ENCODE measurements at places on chromosomes 7 and 10.

- peak; percentile 85 for DNase-seq
Observed at GRCh38 chr7:48089046-48090003, at the start of gene UPP1. UPP1 (plus strand) TSS chr7:48089265; CDS start chr7:48094784, 5,519 bp downstream.

DNA sequence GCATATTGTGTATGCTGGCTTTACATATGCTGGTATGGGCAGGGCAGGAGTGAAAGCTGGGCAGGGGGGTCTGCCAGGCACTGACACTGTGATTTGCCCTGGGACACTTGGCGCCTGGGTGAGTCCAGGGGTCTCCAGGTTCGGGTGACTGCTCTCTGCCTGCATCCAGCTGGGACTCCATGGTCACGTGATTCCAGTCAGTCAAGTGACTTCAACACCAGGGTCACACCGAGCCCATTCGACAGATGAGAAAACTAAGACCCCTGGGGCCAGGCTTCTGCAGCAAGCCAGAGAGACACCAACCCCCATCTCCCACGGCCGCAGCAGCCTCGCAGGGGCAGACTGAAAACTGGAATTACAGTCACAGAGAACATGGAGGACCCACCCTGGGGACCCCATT is 30.0 kb downstream of the MMD2 start:
- no peak for DNase-seq

DNA sequence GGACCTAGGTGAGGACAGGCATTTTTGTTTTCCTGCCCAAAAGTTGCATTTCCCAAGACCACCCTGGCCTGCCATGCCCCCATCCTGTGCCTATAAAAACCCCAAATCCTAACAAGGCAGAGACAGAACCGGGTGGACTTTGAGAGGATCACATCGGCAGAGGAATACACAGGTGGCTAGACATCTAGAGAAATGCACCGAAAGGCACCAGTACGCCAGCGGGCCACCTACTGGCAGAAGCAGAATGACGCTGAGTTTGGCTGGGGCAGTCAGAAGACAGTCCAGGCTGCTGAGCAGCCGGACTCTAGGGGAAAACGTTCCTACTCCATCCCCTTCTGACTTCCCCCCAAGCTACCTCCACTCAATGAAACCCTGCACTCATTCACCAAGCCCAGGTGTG is 2.8 kb downstream of the AKR1C4 start:
- DNase-seq = no peak

- no peak for DNase-seq
Observed at GRCh38 chr10:76043261-76043660, 611.8 kb downstream of the LRMDA start.

DNA sequence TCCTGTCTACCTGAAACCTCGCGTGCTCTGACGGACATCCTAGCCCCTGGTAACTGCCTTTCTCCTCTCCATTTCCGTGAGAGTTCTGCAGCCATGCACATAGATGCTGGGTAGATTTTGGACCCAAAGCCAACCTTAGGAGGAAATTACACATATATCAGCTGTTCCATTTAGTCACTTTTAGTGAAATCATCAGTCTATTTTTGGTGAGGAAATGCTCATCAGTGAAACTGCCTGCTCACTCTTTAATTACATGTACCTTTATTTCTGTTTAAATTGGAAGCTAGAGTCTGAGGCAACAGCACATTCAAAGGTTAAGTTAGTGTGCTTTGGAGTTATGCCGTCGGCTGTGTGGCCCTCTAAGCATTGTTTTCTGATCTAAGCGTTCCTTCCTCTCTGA is 231.3 kb downstream of the WDR37 start:
- no peak for DNase-seq

- peak; percentile 70 for DNase-seq
Observed at GRCh38 chr7:100132697-100133151, 6.0 kb downstream of the MBLAC1 start.

- DNase-seq = peak; percentile 36
Observed at GRCh38 chr7:135508883-135509588, 866 bp downstream of the CNOT4 start.

DNA sequence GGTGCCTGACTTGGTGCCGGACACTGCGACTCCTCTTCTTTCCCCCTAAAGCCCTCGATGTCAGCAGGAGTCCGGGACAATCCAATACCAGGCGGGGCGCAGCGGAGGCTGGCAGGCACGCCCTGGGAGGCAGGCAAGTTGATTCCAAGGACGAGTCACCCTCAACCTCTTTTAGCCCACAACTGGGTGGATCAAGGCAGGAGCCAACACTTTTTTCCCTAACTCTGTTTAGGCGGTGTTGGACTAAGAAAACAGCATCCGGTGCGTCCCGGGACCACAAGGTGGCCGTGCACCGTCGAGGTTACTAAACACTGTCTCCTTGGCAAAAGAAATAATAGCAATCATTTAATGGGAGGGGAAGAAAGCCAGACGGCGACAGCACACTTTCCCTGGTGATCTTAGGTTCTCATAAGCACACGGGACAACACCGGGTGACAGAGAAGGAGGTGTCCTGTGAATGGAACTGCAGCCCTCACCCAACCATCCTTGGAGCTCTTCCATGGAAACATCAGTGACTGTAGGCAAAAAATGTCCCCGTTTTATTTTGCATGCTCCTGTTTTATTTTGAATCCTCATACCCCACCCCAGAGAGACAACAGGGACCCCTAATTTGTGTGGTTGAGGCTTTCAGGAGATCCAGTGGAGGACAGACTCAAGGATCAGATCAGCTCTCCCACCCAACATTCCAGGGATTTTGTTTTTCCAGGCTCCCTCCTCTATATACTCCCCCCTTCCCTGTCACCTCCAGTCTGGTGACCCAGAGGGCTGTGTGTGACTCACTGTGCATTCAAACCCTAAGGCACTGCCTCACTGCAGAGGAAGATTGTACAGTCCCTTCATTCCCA is 1.3 kb upstream of the CALCR start:
- DNase-seq = no peak

DNA sequence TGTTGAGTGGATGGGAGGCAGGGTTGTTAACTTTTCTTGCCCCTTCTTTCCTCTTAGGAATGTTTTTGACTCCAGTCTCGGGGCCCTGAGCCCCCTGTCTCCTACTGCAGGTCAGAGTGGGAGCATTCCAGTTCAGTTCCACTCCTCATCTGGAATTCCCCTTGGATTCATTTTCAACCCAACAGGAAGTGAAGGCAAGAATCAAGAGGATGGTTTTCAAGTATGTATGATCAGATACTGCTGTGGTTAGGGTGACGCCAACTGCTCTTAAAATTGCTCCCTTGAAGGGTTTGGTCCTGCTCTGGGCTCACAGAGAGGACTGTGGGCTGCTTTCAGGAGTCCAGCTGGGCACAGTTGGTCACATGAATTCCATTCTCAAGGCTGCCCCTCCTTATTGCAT is 22.0 kb downstream of the VWA2 start:
- no peak for DNase-seq

DNA sequence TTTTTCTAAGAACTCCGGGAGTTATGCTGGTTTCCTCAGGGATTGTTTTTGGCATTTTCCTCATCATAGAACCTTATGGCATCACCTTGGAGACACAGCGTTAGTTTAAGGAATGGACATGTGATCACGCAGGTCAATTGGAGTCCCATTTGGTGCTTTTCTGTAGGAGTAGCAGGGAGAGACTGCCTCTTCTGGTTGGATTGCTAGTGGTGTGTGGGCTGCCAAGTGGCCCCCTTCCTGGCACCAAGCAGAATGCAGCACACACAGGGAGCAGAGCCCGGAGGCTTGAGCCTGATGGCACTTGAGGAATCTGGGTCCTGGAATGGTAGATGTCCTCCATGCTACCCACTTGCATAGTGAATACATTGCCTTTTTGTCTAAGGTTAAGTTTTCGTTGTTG is 57.9 kb downstream of the SDK1 start:
- no peak for DNase-seq

- no peak for DNase-seq
Observed at GRCh38 chr7:23335136-23335535, 36.0 kb downstream of the MALSU1 start.

DNA sequence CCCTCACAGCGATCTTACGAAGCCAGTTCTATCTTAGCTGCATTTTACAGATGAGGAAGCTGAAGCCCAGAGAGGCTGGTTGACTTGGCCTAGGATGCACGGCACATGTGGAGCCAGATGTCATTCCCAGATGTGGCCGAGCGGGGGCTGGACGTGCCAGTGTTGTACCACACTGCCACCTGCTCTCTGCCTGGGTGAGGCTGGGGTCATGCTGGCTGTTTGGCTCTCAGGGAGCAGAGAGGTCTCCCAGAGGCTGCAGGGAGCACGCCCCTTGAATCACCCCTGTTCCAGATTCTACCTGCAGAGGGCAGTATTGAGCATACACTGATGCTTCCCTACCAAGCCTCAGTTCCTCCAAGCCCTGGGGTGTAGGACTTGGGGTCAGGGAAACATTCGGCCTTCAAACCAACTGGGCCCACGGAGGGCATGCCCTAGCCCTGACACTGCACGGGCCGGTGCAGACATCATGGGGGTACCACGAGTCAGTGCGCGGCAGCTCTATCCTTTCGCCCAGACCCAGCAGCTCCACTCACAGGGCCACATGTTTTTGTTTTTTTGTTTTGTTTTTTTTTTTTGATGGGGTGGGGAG is 3.8 kb upstream of the GTF2IRD1 start:
- no peak for DNase-seq

DNA sequence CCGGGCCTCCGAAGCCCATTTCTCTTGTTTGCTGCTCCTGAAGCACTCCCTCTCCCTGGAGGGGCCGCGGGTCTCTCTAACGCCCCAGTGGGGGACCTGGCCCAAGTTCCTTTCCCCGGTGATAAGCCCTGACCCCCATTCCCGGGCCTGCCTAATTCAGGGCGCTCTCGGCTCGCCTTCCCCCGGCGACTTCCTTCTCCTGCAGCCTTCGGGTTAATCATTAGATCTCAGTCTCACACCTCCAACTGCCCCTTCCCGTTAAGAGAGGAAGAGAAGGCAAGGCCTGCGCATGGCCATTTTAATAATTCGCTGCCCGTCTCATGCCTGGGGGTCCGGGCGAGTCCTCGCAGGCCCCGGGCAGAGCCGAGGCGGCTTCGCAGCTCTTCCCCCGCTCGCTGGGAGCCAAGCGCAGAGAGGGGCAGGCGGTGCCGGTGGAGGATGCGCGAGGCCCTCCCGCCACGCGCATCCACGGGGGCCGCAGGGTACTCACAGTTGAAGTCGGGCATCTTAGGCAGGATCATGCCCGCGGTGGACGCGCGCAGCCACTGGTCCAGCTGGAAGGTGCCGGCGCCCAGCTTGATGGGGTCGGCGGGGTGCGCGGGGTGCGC is 1.2 kb downstream of the MNX1 start:
- no peak for DNase-seq

DNA sequence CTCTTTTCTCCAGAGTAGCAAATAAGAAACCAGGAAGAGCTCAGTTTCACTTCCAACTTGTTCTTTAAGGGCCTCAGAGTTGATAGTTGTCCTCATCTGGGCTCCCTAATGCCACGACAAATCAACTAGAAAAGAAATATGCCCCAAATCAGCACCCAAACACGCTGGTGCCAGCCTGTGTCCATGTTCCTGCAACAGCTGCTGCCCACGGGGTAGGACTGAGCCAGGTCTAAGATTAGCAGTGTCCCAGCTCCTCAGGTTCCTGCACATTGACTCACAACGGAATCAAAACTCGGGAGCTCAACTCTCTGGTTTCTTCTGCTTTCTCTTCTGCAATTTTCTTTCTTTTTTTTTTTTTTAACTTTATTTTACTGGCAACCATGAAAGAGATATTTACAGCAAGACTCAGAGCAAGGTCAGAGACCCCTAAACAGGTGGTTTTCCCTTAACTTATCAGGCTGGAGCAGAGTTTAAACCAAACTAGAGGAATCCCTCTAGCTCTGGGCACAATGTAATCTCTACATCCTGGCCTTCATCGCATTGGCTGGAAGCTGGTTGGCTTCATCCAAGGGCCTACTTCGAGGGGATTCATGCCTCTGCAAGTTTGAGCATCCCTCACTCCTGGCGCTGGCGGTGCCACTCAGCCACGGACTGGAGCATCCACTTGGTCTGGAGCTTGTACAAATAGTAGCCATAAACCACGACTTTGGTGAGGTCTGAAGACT is 126.1 kb downstream of the PFKFB3 start:
- no peak for DNase-seq

DNA sequence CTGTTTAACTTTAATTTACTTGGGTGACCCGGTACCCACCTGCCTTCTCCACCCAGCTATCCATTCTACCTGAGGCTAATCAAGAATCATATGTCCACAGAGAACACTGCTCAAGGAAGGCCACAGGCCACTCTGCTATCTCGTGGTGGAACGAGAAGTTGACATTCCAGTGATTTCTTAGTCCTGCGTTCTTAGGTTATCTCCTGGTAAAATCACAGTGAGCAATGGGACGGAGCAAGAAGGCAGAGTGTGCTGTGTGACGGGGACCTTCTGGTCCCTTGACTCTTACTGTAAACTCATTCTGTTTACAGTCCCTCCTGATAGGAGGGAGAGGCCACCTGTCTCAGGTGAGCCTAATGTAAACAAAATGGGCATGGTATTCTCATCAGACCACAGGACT is 256.6 kb downstream of the TNS3 start:
- no peak for DNase-seq

DNA sequence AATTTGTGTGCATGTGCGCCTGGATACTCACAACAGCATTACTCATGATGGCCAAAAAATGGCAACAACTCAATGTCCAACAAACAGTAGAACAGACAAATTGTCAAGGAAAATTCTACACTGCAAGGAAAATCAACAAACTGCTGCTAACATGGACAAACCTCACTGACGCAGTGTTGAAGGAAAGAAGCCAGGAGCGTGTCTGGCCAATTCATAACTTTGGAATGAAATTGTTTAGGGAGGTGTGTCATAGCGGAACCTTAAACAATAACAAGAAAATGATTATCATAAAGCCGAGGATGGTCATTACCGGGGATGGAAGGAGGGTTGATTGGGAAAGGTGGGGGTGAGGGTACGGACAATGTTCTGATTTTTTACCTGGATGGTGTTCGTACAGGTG is 29.1 kb downstream of the ALOX5 start:
- no peak for DNase-seq

Measured in femur (tissue), 1 donor.